ENCODE measurements at places on chromosomes 7 and 10.

DNA sequence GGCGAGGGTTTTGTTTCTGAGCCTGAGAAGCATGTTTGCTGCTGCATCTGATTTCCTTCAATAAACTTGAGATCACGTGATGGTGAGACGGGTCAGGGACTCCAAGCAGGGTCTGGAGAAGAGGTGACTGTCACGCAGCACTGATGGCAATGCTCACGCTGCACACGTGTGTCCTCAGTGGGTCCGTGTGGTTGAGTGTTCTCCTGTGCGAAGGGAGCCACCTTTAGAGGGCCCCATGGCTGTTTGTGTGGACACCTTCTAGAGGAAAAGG, 100.4 kb downstream of the WDR37 start:
- DNase-seq: no peak

GRCh38 chr10:76546411-76546810, 1091.2 kb downstream of the KCNMA1 start:
- no peak for DNase-seq

DNA sequence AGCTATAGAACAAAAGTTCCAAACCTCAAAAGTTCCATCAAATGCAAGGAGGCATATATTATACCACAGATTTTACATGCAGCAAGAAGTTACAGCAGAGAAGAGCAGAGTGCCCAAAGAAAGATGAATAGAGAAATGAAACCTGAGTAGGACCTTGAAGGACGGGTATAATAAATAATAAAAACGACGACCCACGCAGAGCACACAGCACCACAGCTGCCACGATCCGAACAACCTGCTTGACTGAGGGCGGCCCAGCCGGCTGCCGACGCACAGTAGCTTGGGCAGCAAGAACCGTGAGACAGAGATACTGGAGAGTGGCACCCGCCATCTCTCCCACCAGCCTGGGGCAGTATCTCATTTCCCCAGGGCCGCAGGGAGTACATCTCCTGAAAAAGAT, 79.0 kb downstream of the HIPK2 start:
- no peak for DNase-seq

DNA sequence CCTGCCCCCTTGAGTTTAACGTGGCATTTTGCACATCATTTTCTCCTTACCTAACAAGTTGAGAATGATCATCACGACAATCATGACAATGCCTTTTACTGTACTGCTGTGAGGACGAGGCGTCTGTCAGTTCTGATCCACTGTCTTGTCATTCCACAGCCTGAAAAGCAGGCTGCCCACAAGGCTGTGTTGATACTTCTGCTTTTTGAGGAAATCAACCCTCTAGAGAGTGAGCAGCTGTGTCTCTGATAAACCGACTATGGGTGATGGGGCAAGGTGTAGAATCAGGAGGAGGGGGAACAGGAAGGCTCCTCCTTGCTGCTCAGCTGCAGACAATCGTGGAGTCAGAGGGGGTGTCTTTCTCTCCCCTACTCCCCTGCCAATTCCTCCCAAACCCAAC, 30.6 kb upstream of the C10orf120 start:
- DNase-seq: no peak

DNA sequence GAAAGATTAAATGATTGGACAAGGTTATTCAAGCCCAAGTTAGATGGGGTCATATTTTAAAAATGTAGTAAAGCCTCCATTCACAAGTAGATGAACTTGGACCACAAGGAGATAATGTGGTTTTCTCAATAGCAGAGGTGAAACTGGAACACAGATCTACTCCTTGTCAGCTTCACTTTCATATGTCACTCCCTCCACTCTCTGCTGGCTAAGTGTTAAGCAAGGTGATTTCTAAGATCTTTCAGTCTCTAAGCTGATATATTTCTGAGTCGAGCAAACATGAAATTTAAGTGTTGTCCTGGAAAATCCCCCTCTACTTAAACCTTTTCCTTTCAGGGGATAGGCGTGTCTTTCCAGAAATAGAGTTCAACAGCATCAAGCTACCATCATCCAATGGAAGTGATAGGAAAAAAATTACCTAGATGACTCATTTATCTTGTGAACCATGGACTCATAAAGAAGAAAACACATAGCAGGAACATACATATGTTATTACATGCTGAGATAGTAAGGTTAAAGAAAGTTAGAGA, 275.0 kb downstream of the PTEN start:
- no peak for DNase-seq

Data from stimulated activated CD8-positive, alpha-beta memory T cell treated with anti-CD3 and anti-CD28 coated beads, Interleukin-7, amount 100 ng/mL, for 1 hour (primary cell).